Stimulated activated naive CD8-positive, alpha-beta T cell treated with anti-CD3 and anti-CD28 coated beads, Interleukin-15, amount 100 ng/mL, for 72 hours (primary cell): ENCODE measurements at places on chromosomes 3 and 15.

DNA sequence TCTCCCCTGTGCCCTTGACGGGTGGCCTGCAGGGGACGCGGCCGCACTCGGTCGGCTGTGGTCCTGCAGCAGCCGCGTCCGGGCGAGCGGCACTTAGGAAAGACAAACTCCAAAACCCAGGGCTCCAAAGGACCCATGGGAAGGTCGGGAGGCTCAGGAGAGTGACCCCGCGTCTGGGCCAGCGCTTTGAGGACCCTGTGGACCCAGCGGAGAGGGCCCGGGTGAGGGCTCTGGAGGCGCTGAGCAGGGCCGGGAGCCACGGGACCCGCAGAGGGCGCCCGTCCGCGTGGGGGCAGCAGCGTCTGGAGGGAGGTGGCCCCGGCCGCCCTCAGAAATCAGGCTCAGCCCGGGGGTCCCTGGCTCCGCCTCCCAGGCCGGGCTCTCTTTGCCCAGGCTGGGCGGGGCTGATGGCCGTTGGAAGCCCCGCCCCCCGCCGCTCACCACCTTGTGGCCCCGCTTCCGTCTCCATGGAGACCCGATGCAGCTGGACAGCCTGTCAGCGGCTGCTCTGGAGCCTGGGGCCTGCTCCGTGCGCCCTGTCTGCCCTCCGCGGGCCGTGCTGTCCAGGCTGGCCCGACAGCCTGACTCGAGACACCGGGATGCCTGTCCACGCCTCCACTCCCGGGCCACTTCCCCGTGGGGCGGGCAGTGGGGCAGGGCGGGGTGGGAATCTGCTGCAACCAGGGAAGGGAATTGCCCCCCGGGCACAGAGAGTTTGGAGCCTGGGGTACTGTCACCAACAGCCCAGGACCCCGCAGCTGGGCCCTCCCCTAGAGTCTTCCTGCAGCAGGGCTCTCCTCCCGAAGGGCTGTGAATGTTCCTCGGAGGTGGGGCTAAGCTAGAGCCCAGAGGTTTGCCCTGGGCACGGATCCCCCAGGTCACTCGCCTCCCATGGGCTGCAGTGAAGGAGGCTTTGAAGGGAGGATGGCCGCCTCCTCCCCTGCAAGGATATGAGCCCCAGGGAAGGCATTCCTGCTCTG, 34.8 kb upstream of the RPL32 start:
- DNase-seq = peak; percentile 25

- no peak for DNase-seq
Measured at GRCh38 chr3:12974334-12974733, 98.9 kb downstream of the IQSEC1 start.

- no peak for DNase-seq
Measured at GRCh38 chr3:60909526-60909925, 341.7 kb downstream of the FHIT start.

- DNase-seq = no peak
Measured at GRCh38 chr3:195076981-195077610, 193.9 kb downstream of the XXYLT1 start.

GRCh38 chr3:11570251-11570650, 73.5 kb downstream of the VGLL4 start:
- no peak for DNase-seq

DNA sequence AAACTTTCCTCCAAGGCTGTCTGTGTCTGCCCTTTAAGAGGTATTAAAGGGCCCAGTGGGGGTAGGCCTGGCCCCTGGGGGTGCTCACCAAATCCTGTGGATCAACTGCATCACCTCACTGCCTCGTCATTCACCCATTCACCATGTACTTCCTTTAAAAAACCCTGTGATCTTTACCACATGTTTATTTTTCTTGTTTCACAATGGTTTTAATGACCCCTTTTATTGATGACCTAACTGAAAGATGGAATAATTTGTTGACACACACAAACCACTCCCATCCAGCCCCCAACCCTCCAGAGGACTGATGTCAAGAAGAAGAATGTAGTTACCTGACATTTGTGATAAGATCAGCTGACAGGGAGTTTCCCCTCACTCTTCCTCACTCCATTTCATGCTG, 40.8 kb downstream of the KCNAB1 start:
- no peak for DNase-seq

DNA sequence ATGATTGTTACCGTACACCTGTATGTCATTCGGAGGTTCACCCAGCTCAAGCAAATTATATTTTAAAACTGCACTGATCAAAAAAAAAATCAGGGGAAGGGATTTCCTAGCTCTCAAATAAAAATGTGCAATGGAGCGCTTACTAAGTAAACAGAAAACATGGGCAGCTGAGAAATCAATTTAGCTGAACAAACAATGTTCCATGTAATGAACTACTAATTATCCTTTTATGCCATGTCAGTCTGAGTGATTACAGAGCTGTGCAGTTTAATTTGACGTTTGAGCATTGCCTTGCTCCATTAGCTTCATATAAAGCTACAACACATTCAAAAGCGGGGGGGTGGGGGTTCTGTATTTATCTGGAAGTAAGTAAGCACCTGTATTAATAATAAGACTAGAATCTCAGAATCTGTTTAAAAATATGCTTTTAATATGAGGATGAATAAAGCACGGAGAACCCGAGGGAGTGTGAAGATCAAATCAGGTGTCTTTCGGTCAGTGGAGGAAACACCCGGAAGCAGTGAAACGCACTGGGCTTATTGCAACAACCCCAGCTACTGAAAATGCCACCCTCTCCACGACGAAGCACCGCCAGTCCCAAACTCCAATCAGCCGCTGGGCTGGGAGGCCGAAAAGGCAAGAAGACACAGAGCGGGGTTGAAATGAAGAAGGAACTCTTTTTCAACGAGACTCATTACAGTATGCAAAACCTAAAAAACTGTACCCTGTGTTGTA, 196.5 kb upstream of the ATP11B start:
- DNase-seq = no peak

GRCh38 chr3:72343078-72343477, 505.2 kb downstream of the SHQ1 start:
- DNase-seq = no peak

GRCh38 chr3:132378846-132379245, 38.5 kb upstream of the DNAJC13 start:
- DNase-seq = no peak

DNA sequence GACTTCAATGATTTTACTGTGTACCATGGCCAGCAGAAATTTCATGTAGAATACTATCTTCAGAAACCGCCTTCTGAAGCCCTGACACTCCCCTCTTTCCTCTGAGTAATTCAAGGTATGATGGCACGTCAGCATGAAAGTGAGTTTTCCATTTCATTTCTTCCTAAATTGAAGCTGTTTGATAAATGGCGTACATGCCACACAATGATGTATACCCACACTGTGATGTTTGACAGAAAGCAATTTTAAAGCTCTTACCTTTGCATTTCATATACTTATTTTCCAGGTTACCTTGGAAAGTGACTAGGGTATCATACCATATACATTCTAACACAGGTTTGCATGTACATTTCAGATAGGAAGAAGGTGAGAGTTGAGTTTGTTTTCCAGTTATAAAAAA, 147.9 kb upstream of the LRRC3B start:
- DNase-seq = no peak

DNA sequence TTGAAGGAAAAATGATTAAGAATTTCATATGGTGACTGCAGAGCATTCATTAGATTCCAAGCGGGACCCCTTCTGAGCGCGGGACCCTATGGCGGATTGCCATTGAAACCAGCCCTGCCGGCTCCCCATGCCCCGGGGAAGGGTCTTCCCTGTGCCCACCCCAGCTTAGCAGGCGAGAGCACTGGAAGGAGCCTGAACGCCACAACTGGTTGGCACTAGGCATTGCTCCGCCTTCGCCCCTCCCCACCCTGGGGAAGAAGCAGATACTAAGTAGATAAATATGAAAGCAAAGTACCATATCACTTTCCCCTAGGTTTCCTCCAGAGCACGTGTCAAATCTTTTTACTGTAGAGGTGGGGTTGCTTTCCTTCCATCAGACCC, 70.7 kb downstream of the CYP19A1 start:
- DNase-seq = no peak

GRCh38 chr15:58513726-58514336, 82.0 kb downstream of the LIPC start:
- no peak for DNase-seq

DNA sequence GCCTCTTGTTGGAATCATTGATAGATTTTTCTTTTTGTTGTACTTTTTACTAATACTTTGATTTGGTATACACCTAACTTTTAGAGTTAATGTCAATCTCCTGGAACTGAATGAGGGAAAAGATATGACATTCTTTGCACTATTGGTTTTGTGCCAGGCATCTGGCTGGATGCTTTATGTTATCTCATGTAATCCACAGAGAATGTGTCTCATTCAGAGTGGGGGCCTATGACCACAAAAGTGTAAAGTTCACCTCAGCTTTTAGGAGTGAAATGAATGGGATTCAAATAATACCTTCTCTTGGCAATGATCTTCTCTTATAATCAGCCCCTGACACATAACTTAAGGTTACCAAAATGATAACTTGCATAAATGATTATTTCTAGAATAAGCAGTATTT, 329.1 kb upstream of the ROPN1 start:
- DNase-seq = no peak

DNA sequence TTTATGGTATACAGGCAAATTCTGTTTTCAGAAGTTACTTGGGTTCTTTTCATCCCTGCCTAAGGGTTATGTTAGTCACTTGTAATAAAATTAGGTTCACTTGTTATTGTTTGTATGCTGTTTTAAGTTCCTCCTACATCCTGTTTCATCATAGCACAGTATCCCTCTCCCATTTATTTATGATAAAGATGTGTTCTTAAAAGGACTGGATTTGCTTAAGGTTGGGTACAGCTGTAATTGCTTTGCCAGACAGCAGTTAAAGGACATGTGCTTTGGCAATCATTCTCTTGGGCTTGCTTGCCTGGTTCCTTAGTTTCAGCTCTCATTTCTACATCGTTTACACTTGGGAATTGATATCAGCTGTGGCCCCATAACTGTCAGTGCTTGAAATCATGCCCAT, 11.7 kb downstream of the ATP2C1 start:
- DNase-seq = no peak

- no peak for DNase-seq
Measured at GRCh38 chr3:66661628-66662027, 160.8 kb upstream of the LRIG1 start.

- DNase-seq = no peak
Measured at GRCh38 chr3:171190668-171191067, 164.1 kb upstream of the SLC2A2 start.

GRCh38 chr15:65730549-65731172, 61.4 kb downstream of the DENND4A start:
- DNase-seq = no peak

GRCh38 chr3:109678600-109678999, 341.3 kb upstream of the DPPA4 start:
- DNase-seq = no peak

DNA sequence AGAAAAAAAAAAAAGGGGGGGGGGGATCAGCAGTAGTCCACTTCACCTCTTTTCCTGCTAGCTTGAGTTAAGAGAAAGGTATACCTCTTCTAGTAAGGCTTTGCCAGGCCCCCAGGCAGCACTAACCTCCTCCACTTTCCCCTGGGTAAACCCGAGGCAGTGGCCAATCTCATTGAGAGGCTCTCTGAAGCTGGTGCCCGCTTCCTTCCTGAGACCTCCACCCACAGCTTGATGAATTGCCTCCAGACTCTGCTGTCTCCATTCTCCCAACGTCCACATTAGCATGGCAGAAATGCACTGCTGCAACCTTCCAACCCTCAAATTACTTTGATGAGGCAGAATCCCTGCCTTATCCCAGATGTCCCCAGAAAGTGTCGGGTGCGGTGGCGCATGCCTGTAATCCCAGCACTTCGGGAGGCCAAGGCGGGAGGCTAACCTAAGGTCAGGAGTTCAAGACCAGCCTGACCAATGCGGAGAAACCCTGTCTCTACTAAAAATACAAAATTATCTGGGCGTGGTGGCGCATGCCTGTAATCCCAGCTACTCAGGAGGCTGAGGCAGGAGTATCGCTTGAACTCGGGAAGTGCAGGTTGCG, 15.3 kb downstream of the RLBP1 start:
- DNase-seq = peak; percentile 38

DNA sequence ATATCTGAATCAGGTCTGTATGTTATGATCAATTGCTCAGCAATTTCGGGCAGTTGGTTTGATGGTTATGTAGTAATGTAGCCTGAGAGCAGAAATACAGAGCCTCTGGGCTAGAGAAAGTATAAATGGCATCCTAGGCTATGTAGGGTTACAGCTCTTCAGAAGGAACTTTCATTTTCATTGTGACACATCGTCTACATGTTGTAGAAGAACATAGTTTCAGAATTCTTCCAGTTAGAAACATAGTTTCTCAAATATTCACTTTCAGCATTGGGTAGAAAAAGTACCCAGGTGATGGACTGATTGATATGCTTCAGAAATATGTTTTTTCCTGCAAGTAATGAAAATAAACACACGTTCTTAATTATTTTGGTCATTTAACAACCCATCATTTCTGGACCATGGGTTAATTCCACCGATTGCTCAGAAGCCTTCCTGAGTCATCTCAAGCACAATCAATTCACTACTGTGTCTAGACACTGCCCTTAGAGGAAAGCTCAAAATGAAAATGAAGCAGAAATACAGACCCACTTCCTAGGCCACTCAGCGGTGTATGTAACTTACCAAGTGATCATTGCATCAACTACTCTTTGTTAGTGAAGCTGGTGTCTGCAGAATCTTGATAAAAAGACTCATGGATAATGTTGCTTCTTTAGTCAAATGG, 88.8 kb upstream of the TSEN2 start:
- DNase-seq = peak; percentile 13

DNA sequence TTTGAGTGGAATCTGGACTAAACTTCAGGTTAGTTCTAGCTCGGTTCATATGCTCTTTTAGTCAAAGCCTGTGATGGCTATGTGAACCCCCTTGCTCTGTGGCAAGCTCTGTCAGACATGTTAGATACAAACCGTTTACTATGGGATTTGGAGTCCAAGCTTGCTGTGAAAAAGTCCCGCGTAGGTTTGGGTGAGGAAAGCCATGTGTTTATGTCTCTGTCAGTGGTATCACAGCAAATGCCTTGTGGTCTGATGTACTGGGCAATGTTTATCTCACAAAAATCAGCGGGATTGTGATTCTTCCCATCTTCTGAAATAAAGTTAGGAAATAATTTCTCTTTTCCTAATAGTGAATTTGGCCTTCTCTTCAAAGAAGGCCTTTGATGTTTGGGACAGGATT, 5.0 kb downstream of the BOC start:
- DNase-seq = no peak

- no peak for DNase-seq
Measured at GRCh38 chr3:7447197-7447769, 586.4 kb downstream of the GRM7 start.

GRCh38 chr15:95884276-95884675, 446.2 kb upstream of the NR2F2 start:
- DNase-seq = no peak
